ENCODE measurements at places on chromosomes 11 and 22.
A peak's percentile ranks its signal among the peaks of the same experiment; 100 is the strongest.

GRCh38 chr11:45031912-45032519, 81.3 kb upstream of the TP53I11 start:
- DNase-seq = no peak

- DNase-seq = no peak
These were observed at the start of gene C11orf68 for GRCh38 chr11:65918211-65919140. Gene C11orf68 (minus strand): TSS chr11:65919062. CDS start chr11:65919031, 31 bp downstream.

- DNase-seq = no peak
These were observed 130.1 kb downstream of the SOX6 start for GRCh38 chr11:16226245-16226644.

- DNase-seq = no peak
These were observed 59.7 kb upstream of the SLC35C1 start for GRCh38 chr11:45745065-45745811.

GRCh38 chr11:76664578-76665061, 5.9 kb downstream of the LRRC32 start:
- no peak for DNase-seq

- DNase-seq = no peak
These were observed 501 bp downstream of the CD151 start for GRCh38 chr11:833114-833791.

- no peak for DNase-seq
These were observed 687 bp upstream of the ARSA start for GRCh38 chr22:50628543-50629134.

GRCh38 chr11:1534171-1534570, 37.9 kb downstream of the DUSP8 start:
- no peak for DNase-seq

DNA sequence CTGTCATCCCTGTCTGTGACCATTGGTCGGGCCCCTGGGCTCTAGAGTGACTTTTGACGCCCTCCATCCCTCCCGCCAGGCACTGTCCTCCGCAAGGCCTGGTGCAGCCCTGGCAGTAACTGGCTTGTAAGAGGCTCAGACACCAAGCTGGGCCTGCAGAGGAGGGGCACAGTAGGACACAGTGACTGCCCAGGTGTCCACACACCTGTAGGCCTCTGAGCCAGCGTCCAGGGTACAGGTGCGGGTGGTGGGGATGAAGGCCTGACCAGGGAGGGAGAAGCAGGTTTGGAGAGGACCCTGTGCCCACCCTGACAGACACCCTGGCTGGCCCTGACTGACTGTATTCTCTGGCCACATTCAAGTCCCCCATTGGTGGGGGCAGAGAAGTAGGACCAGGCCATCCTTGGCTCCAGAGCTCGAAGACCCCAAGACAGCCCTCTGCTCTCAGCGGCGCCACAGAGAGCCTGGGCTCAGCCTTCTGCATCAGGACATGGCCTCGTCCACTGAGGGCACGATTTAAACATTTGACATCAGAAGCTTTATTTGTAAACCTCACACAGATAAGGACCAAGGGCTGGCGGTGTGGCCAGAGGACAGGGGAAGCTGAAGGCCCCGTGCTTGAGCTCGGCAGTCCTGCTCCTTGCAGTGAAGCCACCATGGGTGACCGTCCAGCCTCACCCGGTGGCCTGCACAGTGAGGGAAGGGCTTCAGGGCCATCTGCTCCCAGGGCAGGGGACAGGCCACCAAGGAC, 31.4 kb downstream of the PPIL2 start:
- DNase-seq = no peak

GRCh38 chr11:26297189-26297975, 34.5 kb upstream of the ANO3 start:
- DNase-seq = no peak

DNA sequence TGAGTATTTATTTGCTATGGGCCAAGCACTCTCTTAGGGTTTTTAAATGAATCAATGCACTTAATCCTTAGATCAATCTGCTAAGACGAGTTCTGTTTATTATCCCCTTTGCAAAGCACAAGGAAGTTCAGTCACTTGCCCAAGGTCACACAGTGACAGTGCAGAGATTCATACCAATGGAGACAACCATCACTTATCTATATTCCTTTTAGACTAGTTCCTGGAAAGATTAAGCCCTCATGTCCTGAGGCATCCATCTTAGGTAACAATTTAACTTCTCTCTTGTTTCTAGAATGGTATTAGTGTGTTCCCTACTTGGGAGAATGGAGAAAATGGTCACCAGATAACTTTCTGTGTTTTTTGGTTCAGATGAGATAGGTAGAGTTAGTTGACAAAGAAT, 28.3 kb downstream of the NF2 start:
- no peak for DNase-seq

GRCh38 chr22:27514601-27515523, 286.7 kb downstream of the MN1 start:
- no peak for DNase-seq

DNA sequence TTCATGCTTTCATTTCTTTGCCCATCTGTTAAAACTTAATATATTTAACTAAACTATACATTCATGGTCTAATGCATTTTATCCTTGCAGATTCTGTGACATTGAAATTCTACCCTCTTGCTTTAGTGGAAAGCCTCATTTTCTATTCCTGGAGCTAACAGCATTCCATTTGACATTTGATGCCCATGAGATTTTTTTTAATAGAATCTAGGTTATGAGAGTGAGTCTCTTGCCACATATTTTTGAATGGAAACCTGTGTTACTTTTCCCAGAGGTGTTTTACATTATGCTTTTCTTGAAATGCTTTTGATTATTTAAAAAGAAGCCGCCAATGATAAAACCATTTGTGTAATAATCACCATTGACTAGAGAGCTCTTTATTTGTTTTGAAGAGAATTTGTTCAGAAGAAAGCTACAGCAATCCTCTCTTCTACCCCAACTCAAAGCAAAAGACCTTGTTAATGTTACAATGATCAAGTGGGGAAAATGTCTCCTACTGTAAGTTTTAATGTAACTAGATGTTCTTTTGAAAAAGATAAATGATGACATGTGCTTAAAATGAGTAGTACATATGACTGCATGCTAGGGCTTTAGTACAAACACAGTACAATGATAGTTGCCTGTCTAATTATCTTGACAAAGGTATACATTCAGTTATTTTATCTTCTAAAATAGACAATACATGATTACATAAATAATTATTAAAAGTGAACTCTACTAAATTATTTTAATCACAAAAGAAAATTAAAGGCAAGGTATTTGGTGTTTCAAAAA, 67.3 kb downstream of the GAS2 start:
- no peak for DNase-seq

GRCh38 chr11:113444502-113445123, 30.6 kb downstream of the DRD2 start:
- DNase-seq = no peak

GRCh38 chr11:112292785-112293407, 32.2 kb upstream of the PLET1 start:
- no peak for DNase-seq

GRCh38 chr22:48889209-48889830, 938.4 kb downstream of the BRD1 start:
- no peak for DNase-seq

DNA sequence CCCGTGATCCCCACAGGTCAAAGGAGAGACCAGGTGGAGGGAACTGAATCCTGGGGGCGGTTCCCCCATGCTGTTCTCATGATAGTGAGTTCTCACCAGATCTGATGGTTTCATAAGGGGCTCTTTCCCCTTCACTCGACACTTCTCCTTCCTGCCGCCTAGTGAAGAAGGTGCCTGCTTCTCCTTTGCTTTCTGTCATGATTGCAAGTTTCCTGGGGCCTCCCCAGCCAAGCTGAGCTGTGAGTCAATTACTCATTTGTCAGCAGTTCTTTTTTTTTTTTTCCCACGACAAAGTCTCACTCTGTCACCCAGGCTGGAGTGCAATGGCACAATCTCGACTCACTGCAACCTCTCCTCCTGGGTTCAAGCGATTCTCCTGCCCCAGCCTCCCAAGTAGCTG, 1530.4 kb downstream of the BRD1 start:
- no peak for DNase-seq

DNA sequence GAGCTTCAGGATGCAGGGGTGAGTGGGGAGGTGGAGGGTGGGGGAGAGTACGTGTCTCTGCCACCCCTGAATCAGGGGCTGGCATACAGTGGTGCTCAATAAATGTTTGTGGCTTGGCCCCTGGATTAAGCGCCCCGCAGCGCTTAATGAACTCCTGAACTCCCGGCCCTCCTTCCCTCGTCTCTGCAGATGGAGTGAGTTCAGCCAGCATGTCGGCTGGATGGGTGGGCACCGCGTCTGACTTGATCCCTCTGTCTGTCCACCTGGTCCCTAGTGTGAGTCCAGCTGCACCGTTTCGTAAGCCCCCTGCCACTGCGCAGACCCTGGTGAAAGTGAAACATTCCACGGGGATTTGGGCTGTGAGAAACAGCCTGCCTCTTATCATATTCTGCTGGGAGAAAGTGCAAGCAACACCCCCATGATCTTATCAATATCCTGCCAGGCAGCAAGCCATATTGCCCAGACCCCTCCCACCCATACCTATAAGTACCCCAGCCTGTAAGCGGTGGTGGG, 12.0 kb upstream of the MRGPRD start:
- no peak for DNase-seq

DNA sequence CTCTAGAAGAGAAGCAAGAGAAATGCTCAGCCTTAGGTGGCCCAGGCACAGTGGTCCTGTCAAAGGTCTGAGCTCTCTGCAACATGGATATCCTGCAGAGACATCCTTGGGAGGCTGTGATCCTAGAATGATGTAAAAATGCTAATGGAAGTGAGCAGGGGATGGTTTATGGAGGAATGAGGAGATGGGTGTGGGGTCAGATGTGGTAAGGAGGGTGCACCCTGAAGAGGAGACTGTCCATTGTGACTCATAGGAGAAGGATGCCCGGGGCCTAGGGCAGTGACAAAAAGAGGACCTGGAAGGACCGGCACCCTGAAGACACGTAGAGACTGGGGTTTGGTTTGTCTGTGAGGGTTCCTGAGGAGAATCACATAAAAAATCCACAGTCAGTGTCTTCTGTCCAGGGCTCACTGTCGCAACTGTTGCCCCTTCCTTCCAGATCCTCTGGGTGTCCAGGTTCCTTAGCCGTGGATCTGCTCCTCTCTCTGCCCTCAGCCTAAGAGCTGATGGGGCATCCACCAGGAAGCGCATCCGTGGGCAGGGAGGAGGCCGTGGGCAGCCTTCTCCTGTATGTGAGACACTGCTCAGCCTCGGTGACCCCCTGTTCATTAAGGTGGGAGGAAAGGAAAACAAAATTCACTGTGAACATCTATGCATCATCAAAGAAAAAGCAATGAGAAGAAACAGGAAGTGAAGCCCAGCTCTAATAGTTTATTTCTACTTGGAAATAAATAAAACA, 110.7 kb downstream of the VPREB1 start:
- DNase-seq = no peak

GRCh38 chr11:25423436-25424199, 908.3 kb upstream of the ANO3 start:
- no peak for DNase-seq

DNA sequence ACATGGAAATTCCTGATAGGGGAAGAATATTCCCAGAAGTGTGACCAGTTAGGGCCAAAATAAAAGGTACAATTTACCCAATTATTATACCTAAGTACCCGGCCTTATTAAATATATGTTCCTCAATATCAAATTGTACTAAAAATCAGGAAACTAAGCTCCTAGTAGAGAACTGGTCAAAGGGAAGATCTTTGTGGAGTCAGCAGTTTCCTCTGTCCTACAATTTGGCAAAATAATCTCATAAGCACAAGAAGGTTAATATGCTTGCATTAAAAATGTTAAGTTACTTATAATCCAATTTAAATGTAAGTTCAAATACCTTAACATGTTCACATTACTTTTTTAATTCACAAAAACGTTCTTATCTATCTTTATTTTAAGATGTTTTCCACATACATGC, 10.3 kb downstream of the TTC28 start:
- DNase-seq = no peak

GRCh38 chr11:33358150-33358831, 101.1 kb downstream of the HIPK3 start:
- no peak for DNase-seq

DNA sequence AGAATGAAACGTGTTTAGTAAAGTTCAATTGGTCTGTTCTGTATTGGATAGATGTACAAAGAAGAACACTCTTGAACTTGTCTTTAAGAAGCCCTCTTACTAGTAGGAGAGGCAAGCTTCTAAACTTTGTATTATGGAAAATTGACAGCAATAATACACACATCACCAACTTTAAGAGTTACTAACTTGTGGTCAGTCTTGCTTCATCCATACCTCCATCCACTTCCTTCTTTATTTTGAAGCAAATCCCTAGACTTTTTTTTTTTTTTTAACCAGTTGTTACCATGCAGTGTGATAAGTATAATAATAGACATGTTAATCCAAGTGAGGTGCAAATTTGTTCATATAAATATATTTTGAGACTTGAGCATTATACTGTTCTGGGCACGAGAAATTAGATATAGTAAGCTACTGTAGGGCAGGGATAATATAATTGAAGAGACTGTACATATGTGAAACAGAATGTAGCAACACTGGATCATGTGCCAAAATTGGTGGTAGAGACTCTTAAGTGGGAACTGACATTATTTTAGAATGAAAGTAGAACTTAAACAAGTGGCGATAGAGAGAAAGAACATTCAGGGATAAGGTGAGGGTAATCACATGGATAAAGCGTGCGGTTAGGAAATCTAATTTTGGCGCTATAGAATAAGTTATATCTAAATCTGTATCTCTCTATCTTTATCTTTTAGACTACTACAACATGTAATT, 6.5 kb downstream of the FAR1 start:
- DNase-seq = no peak

GRCh38 chr11:63478896-63479295, 12.1 kb downstream of the PLAAT5 start:
- DNase-seq = peak; percentile 68

GRCh38 chr11:58577555-58578135, 1.2 kb upstream of the ZFP91 start:
- no peak for DNase-seq

DNA sequence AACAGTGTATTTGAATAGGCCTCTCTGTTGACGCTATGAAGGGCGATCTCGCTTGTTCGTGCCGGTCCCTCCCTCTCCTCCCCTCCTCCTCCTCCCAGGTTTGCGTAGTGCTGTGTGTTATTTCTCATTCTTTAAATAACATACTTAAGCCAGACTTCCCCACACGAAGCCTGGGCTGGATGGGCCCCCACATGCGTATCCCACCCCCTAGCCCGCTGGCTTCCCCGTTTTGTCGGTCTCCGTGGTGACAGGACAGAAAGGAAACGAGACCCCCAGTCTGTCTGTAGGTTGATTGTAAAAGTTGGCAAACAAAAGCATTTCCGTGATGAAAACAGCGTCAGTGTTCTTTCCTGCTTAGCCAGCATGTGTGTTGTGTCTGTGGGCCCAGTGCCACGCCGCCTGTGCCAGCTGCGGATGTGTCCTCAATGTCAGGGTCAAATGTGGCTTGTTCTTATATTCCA, 27.3 kb downstream of the FAM118A start:
- DNase-seq = no peak
